ENCODE measurements at places on chromosomes 7 and 10.

GRCh38 chr7:34772296-34772938 lies 114.4 kb downstream of the NPSR1 start:
- no peak for DNase-seq

DNA sequence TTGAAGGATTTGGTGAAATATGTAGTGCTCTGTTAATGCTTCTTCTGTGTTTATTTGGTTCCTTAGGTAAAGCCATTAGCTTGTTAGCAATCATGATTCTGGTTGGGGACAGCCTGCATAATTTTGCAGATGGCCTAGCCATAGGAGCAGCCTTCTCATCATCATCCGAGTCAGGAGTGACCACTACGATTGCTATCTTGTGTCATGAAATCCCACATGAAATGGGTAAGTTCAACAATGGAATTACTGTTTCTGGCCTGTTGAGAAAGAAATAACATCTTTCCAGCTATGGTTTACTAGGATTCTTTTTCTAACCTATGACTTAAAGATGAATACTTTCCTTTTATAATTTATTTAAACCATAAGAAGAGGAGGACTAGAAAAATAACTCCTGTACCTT lies 48.9 kb downstream of the SLC39A12 start:
- DNase-seq: no peak

GRCh38 chr10:77959384-77959783 lies 32.8 kb upstream of the DLG5 start:
- DNase-seq: no peak

DNA sequence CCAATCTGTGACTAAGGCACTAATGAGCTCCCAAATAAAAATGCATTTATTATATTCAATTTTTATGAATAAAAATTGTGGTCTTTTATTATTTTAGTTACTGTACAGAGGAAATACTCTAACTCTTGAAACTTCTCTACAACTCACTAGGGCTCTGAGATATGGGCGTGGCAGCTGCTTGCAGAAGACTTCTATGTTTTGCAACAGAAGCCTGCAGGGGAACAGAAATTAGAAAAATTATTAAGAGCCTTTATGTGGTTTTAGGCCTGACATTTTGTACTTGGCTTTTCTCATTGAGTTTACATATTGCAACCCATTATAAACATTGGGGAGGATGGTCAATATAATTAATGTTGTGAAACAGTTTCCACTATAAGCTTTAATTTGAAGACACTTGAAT lies 581.4 kb downstream of the TNS3 start:
- no peak for DNase-seq

Data from NCI-H226 (cell line).